D341Med (cell line): ENCODE measurements at places on chromosomes 5 and 9.

DNA sequence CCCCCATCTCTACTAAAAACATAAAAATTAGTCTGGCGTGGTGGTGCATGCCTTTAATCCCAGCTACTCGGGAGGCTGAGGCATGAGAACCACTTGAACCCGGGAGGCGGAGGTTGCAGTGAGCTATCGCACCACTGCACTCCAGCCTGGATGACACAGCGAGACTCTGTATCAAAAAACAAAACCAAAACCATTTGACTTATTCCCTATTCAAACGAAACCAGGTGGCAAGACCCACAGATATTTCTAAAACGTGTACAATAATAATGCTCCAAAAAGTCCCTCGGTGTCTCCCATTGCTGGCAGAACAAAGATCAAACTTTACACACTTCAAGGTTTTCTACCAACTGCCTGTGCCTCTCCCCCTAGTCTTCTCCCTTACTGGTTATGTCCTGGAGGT is 29.8 kb downstream of the HMGCR start:
- DNase-seq, result no peak

GRCh38 chr9:4662108-4662988 is at the start of gene PLPP6:
TSS of gene PLPP6 (plus strand) at chr9:4662294. CDS start at chr9:4662376, 82 bp downstream.
- DNase-seq, result peak; percentile 92

DNA sequence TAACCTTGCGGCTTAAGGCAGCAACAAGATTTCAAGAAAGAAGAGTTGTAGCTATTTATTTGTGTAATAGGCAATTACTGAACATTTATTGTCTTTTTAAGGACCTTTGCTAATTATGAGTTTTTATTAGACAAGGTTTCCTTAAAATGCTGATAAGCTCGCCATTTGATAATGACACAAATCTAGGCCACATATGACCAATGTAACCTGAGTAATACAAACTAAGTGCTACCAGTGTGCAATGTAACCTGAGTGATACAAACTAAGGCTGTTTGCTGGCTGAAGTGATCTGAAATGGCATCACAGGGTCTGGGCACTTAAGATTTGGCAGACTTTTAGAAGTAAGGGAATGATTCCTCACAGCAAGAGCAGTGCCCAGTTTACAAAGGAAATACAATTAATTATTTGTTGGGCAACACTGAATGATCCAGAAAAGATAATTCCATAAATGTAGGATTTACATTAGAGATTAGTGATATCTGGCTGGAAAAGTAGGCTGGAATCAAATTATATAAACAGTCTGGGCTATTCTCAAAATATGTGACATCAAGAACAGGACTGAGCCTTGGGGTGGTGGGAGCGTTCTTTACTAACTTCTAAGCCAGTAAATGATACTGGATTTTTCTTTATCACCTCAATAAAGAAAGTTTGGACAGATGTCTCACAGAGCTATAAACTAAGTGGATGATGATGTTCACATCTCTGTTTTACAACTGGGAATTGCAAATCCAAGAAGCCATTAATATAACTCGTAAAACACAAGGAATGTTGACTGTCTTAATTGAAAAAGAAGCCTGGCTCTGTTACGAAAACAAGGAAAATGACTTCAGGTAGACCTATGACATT is 54.8 kb downstream of the MRPS27 start:
- DNase-seq, result no peak

GRCh38 chr9:106717686-106718085 is 145.3 kb upstream of the ZNF462 start:
- no peak for DNase-seq

- DNase-seq, result no peak
These were observed 131.0 kb upstream of the DAB2 start for GRCh38 chr5:39555788-39556187.

DNA sequence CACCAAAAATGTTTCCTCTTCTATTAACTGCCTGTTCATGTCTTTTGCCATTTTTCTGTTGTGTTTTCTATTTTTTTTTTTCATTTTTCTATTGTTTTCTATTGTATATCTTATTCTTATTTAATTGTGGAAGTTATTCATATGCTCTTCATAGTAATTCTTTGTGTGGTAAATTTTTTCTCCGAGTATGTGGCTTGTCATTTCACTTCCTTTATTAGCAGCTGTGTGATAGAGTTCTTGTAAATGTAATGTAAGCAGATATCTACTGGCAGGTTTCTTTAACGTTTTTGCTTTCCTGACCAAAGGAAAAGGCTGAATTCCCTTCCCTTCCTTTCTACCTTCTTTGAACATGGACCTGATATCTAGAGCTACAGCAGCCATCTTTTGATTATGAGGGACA is 5.8 kb upstream of the PLPP1 start:
- no peak for DNase-seq

DNA sequence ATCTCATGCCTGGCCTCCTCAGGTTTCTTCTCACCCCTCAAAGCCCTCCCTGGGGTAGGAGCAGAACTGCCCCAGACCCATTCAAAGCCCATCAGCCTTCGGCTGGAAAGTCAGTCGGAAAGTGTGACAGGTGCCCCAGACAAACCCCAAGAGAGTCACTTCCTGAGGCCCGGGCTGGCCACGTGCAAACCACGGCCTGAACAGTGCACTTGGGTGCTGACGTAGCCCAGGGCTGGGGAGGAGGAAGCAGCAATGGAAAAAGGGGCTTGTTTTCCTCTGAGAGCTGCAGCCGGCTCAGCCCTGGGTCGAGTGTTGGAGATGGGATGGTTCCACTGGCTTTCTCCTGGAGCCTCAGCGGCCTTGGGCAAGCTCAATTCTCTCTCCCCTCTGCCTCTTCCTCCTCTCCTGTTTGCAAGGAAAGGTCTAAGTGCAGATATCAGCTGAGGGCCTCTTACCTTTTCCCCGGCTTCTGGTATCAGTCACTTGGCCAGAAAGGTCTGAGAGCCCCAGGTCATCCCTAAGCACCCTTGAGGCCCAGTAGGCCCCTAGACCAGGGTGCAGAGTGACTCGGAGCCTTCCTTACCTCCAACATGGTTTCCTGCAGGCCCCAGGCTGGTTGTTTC is 5.9 kb upstream of the EGR1 start:
- no peak for DNase-seq

DNA sequence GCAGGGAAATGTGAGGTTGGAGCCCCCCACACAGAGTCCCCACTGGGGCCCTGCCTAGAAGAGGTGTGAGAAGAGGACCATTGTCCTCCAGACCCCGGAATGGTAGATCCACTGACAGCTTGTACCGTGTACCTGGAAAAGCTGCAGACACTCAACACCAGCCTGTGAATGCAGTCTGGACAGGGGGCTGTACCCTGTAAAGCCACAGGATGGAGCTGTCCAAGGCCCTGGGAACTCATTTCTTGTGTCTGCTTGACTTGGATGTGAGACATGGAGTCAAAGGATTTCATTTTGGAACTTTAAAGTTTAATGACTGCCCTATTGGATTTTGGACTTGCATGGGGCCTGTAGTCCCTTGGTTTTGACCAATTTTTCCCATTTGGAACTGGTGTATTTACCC is 535.0 kb upstream of the MEF2C start:
- no peak for DNase-seq
